NCI-H748 treated with DMSO at 0.1 percent for 48 hours (cell line): ENCODE measurements at places on chromosomes 1 and 21.

DNA sequence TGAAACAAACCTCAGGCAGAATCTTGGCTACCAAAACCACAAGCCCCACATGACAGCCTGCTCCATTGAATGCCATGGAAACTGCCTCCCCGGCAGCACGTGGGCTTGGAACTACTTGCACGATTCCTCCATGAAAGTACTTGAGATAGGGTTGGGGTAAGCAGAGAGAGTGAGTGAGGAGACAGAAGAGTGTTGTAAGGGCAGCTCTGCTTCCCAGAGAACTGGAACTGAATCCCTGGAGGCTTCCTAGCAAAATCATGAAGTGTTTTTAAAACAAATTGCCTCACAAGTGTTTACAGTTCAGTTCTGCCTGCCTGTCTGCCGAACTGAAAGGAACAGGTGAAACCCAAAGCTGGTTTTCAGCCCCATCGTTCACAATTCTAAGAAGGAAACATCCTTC lies 35.3 kb upstream of the DNASE2B start:
- DNase-seq: no peak

- DNase-seq: no peak
Measured at GRCh38 chr21:41921021-41921420, 32.8 kb downstream of the C2CD2 start.

GRCh38 chr1:30886710-30887428 lies 21.7 kb downstream of the SDC3 start:
- DNase-seq: no peak

GRCh38 chr1:28516518-28516956 lies 10.7 kb downstream of the RCC1 start:
- no peak for DNase-seq

DNA sequence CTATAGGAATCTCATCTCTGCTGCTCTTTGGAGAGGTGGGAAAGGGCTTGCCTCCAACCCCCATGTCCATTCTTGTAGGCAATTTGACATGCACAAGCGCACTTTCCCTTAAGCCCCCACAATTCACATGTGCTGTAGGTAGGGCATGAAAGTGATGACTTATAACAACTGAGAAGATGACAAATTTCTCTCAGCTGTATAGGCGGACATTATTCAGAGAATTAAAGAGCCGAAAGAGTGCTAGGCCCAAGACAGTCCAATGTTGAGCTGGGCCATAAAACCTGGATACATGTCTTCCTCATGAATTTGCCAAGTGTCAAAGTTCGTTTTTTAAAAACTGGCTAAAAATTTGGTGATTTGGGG lies 106.3 kb upstream of the LYPLAL1 start:
- DNase-seq: no peak

GRCh38 chr1:38547321-38547720 lies 312.3 kb downstream of the RRAGC start:
- no peak for DNase-seq

- no peak for DNase-seq
Measured at GRCh38 chr1:24987424-24987823, 57.3 kb upstream of the RUNX3 start.

DNA sequence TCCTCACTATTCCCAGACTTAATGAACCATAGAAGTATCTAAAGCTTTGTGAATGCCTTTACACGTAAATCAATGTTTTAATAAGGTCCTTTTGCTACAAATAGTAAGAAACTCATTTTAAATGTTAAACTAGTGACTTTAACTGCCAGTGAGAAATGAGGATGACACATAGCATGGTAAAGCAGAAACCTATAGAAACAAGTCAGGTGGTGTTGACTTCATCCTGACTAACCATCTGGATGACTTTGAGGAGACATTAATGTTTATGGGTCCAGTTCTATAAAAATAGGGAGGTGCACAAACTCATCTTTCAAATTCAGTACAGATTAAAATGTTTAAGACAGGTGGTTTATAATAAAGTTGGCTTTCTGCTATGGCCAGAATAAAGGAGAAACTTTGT lies 85.4 kb downstream of the COLGALT2 start:
- no peak for DNase-seq

DNA sequence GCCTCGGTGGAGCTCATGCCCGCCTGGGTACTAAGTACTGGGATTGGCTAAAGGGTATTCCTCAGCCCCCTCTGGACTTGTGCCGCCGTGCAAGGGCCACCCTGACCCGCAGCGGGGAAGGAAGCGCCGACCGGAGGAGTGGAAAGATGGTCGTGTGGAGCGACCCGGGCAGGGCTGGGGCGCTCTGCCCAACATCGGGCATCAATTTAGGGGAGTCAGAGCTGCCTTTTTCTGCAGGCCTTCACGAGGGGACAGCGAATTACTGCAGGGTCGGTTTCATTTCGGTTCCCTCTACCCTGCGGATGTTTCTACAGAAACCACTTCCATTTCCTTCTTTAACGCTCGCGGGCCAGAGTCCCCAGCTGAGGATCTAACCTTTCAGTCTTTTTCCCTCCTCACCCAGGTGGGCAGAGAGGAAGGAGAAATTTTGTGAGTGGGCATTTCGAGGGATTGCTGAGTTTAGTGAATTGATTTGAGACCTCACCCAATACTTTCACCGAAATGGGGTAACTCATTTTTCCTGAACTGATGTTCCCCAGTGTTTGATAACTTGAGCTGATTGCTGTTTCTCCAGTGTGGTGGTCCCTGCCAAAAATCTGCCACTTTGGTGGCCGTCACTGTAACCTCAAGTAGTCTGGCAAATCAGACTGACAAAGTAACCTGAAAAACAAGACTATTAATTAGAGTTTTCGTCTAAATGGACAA lies 1.1 kb downstream of the TOR1AIP1 start:
- DNase-seq: peak; percentile 22

DNA sequence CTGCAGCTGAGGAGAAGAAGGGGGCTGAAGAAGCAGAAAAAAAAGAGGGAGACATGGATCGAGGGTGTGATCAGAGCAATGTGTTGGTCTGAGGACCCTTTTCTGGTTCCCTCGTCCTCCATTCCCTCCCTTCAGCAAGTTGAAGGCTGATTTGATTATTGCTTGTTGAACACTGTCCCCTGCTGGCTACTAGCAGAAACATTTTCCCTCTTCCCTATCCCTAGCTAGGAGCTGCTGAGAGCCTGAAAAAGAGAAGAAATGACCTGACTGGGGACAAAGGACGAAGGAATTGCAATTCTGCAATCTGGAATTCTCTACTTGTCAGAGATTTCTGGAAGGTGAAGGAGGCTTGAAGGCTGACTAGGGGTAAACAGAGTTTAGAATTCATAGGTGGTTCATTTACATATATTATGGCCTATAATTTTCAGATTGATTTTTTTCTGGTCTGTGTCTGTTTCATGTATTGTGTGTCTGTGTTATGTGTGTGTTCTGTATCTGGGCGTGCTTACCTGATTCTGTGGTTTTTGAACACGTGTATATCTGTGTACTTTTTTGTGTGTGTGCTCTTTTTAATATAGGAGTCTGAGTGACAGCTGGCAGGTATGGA lies 9.8 kb downstream of the NHLH1 start:
- peak; percentile 79 for DNase-seq

- DNase-seq: no peak
Measured at GRCh38 chr1:92356956-92357355, 58.1 kb downstream of the RPAP2 start.

DNA sequence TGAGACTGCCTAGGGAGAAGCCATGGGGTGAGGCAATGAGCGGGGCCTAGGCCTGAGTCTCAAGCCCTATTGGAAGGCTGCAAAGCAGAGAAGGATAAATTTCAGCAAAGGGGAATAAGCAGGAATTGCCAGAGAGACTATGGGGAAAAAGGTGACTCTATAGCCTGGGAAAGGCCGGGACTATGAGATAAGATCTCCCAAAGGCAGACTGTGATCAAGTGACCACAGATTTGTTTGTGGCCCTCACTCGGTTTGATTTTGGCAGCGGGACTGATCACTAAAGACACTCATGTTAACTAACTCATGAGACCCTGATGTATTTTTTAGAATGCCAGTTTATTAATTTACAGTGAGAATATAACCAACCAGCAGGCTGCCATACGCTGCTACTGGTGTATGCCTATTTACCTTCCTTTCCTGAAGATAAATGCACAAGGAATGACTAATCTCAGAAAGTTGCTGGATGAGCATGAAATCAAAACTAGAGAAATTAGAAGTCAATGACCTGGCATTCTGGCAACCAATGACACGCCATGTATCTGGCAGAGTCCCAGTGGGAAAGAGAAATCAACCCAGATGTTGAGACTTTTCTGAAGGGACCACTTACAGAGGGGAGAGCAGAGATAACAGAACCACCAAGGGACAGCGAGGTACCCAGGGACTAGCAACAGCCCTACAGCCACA lies 4.3 kb downstream of the HSF2BP start:
- no peak for DNase-seq

DNA sequence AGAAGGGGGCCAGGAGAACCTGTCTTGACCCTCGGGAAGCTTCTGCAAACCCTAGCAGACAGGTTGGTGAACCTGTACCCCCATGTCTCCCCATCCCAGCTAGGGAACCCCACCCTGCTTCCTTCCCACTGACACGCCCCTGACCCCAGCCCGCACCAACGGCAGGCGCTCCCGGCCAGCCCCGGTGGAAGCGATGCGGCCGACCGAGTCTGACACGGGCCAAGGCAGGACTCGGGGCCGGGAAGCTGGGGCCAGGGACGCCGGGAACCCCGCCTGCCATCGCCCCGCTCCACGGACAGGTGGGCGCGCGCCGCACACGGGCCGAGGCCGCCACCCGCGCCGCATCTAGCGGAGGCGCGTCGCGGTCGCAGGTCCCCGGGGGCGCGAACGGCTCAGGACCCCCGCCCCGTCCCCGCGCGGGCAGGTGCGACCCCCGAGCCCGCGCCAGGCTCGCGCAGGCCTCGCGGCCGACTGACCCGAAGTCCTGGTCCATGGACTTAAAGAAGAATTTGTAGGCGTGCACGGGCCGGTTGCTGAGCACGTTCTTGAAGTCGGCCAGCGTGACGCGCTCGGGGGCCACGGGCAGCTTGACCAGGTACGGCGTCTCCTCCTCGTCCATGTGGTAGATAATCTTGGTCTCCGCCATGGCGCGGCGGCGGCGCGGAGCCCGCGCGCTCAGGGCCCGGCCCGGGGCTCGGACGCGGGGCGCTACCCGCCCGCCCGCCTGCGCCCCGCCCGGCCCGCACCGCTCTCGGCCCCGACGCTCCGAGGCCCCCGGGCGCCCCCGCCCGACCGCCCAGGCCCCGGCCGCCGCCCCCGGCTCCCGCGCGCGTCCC lies 580 bp downstream of the DVL1 start:
- DNase-seq: peak; percentile 0

DNA sequence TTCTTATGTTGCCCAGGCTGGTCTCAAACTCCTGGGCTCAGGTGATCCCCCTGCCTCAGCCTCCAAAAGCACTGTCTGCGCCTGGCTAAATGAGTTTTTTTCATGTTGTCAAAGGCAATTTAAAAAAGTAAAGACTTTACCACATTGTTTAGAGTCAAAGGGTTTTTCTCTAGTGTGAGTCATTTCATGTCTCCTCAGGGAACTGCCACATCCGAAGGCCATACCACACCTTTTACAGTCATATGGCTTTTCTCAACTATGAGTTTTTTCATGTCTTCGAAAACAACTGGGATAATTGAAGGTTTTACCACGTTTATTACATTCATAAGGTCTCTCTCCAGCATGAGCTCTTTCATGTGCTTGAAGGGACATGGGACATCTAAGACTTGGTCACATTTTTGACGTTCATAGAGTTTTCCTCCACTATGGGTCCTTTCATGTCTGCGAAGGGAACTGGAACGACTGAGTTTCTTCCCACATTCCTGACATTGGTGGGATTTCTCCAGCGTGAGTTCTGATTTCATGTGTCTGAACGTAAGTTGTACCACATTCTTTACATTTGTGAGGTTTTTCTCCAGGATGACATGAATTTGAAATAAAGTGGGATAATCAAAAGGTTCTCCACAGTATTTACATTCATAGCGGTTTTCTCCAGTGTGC lies 65.6 kb downstream of the UCHL5 start:
- no peak for DNase-seq

DNA sequence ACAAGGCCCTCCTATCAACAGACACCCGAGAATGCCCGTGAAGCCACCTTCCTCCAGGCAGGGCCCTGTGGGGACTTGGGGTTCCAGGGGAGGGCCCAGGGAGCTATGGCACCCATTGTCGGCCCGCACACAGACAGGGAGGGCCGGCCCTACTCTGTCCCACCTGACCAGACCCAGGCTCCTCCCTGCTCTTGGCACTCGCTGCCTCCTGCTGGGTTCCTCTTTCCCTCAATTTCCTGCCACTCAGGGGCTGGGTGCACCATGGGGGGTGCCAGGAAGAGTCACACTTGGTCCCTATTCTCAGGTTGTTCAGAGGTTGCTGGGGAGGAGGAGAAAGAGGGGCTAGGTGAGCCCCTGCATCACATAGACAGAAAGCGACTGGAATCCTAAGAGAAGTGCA lies 8.0 kb upstream of the OXCT2 start:
- no peak for DNase-seq

DNA sequence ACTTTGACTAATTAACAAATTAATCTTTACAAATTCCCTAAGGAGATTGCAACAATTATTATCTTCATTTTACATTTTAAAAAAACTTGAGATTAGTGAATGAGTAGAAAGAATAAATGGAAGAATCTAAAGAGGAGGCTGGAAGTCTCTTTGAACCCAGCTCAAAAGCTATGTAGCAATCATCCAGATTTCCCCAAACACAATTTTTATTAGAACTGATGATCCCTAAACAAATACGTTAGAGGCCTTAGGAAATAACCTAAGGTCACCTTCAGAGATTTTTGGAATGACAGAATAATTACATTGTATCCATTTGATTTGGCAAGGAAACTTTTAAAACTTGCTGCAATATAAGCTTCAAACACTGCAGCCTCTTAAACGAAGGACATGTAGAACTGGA lies 242.4 kb upstream of the LYPLAL1 start:
- no peak for DNase-seq

DNA sequence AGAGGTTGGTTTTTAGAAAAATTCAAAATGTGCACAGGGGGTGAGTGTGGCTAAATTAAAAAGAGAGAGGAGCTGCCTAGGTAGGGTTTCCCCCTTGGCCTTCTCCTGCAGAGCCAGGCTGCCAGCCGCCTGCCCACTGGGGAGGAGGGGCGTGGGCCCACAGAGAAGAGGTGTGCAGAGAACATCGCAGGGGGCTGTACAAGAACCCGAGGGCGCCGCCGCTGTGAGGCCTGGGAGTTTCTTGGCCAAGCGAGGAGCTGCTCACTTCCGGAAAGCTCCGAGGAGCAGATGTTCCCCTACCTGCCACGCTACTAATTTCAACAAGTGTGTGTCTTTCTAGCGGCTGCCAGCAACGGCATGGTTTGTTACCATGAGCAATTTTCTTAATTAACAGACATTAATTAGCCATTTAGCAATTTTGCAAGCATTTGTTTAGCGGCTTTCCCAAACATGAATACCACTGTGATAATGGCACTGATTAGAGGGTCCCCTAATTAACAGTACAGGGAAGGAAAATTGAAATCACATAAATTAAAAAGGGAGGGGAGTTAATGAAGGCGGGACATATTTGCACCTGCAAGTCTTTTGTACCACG lies 59.7 kb downstream of the MRPL37 start:
- peak; percentile 72 for DNase-seq

- no peak for DNase-seq
Measured at GRCh38 chr1:115874497-115874896, 33.6 kb upstream of the NHLH2 start.

GRCh38 chr1:94130851-94131595 lies 10.1 kb upstream of the ABCA4 start:
- no peak for DNase-seq

- no peak for DNase-seq
Measured at GRCh38 chr1:150414592-150414991, 50.6 kb downstream of the RPRD2 start.
